ENCODE measurements at places on chromosomes 1 and 21.
A peak's percentile ranks its signal among the peaks of the same experiment; 100 is the strongest.

DNA sequence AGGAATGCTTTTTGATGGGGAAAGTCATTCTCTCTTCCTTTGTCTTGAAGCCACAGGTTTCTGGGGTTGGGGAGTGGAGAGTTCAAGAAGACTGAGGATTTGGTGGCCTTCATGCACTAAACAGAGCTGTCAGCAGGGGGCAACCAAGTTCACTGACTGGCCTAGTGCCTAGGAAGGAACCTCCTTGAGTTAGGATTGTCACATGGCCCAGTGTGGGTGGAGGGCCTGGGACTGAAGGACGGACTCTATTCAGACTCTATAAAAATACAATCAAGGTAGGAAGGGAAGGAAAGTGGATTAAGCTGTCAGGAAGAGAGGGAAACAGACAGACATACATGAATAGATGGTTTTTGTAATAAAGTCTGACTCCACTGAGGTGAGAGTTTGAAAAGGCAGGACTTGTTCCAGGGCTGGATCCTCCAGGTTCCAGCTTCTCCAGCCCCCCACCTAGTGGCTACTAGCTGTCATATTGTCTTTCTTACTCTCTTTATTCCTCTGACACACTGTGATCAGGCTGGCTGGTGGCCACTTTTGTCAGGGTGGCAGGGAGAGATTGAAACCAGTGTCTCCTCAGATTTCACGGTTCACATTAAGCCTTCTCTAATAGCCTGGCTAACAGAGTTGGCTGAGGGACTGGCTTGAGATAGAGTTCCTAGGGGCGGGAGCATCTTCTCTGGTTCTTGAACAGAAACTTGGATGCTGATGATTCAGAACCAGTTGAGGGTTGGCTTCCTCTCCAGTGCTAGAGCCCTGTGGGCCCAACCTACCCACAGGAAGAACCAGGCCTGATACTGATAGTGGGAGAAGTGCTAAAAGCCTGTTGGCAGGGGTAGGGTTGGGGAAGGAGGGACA is 4.1 kb upstream of the SH3BGRL3 start:
- peak; percentile 91 for DNase-seq

DNA sequence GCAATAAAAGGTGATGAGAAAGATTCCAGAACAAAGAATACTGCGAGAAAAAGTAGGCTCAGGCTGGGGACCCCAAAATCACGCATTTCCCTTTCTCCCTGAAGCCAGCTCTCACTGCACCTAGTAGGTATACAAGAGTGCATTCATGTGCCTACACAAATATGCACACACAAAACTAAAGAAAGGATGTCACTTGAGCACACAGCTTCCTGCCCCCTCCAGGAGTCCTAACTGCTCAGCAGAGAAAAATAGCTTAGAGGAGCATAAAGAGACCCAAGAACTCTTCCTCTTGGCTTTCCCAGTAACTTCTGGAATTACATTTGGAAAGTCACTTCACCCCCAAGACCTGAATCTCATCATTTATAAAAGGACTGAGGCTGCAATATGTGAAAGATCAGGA is 38.0 kb downstream of the JAK1 start:
- no peak for DNase-seq

DNA sequence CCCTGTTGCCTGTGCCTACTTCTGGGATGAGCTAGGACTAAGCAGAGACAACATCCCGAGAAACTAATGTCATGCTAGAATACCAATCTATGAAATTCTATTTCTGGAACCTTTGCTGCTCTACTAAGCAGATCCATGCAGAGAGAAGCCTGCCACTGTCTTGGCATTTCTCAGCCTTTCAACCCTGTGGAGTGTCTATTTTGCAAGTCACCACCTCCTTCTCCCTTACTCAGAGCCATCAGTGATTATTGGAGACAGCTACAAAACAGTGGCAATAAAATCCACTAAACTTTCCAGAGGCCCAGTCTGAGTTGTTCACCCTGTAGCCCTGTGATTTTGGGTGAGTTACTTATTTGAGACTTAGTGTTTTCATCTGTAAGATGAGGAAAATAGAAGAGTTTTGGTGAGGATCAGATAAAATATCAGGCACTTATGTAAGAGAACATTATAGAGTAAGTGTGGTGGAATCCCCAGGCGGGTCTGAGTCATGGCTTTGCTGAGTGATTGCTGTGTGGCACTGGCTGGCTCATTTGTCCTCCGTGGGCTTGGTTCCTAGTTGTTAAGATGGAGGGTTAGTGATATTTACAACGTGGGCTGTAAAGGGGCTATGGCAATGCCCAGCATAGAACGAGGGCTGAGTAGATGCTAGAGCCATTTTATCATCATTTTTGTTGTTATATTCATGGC is 61.1 kb downstream of the FMN2 start:
- DNase-seq = no peak

- no peak for DNase-seq
Measured at GRCh38 chr1:101938681-101939080, 58.0 kb downstream of the OLFM3 start.

DNA sequence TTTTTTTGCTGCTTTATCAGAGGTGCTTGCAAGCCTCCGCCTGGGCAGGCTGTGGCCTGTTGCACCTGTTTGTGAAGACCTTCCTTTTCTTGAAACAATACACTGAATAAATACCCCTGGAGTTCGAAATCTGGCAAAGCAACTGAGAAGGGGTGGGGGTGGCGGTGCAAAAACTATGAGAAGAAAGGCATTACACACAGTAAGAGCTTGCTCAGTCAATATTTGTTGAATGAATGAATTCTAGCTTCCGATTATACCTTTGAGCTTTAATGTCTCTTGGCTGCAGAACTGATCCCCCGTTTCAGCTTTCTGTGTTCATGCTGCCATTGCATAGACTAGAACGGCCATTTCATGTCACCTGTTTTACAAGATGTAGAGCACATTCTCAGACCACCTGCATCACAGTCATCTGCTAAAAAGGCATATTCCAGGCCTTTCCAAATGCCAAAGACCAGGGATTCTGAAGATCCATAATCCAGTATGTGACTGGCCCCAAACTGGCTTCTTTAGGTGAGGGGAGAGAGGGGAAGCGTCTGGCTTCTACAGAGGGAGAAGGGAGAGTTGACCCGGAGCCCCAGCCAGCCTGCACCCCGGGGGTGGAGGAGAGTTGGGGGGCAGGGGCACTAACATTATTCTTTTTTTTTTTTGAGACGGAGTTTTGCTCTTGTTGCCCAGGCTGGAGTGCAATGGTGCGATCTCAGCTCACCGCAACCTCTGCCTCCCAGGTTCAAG is 111.5 kb downstream of the ETS2 start:
- DNase-seq = no peak

DNA sequence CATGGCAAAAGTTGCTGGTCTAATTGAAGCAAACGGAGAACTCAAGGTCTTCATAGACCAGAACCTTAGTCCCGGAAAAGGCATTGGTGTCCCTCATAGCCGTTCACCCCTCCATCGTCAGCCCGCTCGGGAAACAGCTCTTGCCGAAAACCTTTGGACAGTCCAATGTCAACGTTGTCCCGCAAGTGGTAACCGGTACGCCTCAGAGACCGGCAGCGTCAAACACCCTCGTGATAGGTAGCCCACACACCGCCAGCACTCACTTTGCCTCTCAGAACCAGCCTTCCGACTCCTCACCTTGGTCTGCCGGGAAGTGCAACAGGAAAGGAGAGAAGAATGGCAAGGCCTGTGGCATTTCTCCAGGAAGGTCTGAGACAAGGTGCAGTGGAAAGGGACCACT is 351.3 kb upstream of the CAMK1G start:
- DNase-seq = no peak

GRCh38 chr1:22944346-22945055 is 28.2 kb downstream of the LACTBL1 start:
- no peak for DNase-seq

GRCh38 chr1:17564458-17565393 is 25.2 kb downstream of the ARHGEF10L start:
- DNase-seq = no peak

GRCh38 chr1:56920591-56921001 is 45.2 kb downstream of the C8B start:
- no peak for DNase-seq

- DNase-seq = no peak
Measured at GRCh38 chr1:214272964-214273533, 7.9 kb upstream of the SMYD2 start.

DNA sequence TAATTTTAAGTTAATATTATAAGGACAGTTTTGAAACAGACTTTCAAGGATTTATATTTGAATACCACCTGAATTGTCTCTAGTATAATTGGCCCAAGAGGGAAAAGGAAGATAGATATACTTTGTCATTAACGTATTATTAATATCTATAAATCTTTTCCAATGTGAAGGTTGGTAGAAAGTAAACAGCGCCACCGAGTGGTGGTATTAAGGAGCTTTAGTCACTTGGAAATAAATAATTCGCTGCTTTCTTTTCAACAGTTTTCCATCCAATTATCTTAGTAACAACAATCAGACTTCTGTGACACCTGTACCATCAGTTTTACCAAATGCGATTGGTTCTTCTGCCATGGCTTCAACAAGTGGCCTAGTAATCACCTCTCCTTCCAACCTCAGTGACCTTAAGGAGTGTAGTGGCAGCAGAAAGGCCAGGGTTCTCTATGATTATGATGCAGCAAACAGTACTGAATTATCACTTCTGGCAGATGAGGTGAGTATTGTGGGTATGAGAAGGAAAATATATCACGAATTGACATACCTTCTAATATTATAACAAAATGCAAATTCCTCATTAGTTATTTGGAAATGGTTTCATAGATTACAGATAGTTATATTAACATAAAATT is 37.7 kb downstream of the SH3GLB1 start:
- DNase-seq = peak; percentile 79

DNA sequence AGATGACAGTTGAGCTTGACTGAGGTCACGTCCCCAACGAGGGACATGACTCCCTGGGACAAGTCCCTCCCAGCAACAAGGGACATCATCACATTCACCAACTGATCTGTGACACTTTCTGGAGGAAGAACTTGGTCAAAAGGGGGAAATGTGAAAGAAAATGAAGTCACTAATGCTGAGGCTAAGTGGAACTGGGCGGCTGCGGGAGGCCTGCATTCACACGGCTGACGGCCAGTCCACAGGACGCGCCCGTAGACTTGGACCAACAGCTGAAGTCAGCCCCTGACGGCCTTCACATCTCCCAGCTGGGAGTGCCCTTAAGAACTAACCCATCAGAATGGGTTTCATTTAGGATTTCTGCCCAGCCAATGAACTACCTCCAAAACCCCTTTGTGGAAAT is 26.6 kb downstream of the POFUT2 start:
- DNase-seq = no peak

GRCh38 chr1:5716126-5716525 is 276.1 kb downstream of the NPHP4 start:
- DNase-seq = no peak

DNA sequence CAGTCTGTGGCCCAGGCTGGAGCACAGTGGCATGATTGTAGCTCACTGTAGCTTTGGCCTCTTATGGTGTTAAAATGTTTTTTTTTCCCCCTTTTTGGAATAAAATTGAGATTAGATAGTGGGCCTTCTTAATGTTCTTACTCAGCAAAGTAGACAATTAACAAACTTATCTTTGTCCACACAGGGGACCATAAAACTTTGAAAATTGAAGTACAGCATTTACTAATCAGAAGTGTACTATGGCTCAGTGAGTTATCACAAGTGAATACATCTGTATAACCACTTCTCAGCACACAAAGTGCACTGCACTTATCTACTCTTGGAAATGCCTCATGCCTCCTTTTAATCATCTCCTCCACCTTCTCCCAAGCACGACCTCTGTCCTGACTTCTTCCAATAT is 218.9 kb downstream of the PRDM2 start:
- DNase-seq = no peak

- no peak for DNase-seq
Measured at GRCh38 chr1:111442457-111442856, 6.6 kb downstream of the WDR77 start.

DNA sequence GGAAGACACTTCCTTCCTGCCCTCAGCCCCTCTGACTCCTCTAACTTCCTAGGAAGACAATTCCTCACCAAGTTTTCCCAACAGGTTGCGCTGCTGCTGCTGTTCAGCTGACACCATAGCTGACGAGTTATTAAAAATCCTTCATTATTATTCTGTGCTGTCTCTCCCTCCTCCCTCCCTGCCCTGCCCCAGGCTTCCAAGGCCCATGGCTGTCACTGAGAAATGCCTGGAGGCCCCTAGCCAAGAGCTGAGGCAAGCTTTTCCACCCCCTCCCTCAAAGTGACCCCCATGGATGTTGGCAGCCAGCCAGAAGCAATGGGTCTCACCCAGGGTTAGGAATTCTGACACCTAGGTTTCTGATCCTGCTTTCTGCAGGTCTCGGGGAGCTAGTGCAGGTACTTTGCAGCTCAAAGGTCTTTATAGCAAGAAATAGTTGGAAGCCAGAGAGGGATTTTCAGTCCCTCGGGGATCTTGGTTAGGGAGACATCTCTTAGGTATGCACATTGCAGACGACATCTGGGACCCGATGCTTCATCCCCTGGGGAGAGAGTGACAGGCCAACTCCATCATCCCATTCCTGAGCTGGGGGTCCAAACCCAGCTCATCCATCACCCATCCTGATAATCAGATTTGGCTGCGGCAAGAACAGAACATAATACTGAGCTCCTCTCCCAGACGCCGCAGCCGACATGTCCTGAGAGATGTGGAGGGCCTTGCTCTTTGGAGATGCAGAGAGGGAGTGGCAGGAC is 65.0 kb downstream of the KIRREL1 start:
- DNase-seq = no peak

DNA sequence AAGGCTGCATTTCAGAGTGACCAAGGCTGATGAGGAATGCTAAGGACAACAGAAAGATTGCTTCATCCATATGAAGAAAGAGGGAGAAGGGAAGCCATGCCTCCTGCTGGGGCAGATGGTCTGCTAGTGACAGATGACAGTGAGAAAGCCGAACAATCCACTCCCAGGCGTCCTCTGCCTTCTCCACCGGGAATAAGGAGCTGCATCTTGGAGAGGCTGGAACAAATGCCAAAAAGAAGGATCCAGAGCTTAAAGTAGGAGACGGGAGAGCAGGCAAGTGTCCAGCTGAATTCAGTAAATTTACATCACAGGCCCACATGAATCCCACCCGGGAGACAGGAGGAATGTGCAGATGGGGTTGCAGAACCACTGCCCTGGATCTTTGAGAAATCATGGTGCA is 33.4 kb downstream of the DDX20 start:
- no peak for DNase-seq

- DNase-seq = no peak
Measured at GRCh38 chr1:2206813-2207487, 12.4 kb upstream of the FAAP20 start.

GRCh38 chr1:39842836-39843235 is 40.5 kb downstream of the TRIT1 start:
- no peak for DNase-seq

- no peak for DNase-seq
Measured at GRCh38 chr1:237219751-237220642, 178.0 kb downstream of the RYR2 start.

DNA sequence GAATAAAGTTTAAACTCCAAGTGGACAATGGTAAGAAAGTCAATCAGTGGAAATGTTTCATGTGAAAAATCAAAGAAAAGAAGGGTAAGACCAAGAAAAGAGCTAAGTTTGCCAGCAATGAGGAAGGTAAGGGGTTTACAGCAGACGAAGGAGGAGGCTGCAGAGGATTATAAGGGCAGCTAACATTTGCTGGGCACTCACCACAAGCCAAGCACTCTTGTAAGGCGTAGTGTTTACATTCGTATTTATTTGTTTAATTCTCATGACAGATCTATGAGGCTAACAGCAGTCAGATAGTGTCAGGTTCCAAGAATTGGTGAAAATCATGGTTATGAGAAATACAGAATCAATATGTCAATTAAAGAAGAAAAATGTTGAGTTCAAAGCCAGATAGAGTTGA is 75.2 kb upstream of the NGF start:
- DNase-seq = no peak

Measured in Karpas-422 (cell line).